ENCODE measurements at places on chromosomes 2 and 18.

GRCh38 chr2:72581560-72582181, 244.2 kb downstream of the EXOC6B start:
- no peak for DNase-seq

- DNase-seq = no peak
These were observed 84.2 kb upstream of the DNER start for GRCh38 chr2:229798446-229799155.

GRCh38 chr18:10524507-10525370, 1.1 kb upstream of the NAPG start:
- DNase-seq = peak; percentile 80

DNA sequence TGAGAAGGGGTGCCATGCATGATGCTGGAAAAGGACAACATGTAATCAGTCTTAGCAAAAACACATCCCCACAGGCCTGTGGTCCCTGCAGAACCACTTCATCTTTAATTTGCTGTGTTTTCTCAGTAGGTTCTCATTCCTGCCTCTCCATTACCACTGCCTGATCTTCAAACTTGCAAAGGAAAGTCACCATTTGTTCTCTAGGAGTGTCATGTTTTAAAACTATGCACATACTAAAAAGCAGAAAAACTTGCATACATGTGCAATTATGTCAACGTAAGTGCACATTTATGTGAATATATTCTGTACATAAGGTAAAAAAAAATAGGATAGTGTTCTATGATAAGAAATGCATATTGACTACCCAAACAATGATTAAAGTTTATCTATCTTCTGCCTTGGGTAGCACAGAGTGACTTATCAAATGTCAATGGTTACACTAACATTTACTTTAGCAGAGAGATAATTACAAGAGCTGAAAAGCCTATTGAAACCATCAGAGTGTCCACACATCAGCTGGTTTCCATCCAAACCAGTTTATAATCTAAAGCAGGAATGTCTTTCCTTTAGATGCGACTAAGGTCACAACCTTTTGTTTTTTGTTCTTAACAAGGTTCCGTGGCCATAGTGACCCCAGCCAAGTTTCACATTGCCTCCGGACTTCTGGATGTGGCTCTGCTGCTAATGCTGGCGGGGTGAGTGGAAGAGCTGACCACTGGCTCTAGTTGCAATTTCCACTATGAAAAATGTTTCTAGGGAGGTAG, 58.7 kb upstream of the RMDN2 start:
- DNase-seq = no peak

- no peak for DNase-seq
These were observed 20.8 kb downstream of the RASGRP3 start for GRCh38 chr2:33497221-33497650.

DNA sequence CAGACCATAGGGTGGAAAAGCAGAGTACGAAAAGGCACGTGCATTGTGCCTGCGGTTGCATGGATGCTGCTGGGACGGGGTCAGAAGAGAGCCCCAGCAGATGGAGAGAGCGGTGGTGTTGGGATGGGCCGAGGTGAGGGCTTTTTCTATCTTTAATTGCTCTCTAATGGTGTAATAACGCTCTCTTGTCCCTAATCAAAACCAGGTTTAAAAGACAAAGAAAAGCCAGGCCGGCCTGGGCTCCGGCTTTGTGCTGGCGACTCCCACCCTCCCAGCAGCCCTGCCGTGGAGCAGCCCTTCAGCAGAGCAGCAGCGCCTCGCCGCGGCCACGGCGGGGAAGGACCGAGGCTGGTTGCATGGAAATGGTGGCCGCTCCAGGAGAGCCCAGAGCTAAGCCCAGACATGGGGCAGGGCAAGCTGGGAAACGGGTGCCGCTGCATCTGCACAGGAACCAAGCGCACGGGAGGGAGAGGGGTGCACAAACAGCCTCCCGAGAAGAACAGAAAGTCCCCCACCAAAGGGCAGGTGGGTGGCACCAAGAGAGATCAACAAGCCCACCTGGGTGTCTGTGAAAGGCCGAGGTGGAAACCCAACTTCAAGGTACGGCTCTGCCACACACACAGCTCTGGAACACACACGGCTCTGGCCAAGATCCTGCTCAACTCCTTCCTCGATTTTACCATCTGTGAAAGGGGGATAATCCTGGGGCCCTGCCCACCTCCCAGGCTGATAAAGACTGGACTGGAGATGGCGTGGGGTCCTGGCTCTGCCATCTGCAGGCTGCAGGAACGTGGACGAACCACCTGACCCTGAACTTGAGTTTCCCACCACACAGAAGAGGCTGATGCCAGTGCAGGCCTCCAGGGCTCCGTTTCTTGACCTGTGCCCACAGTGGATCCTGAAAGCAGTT, 15.0 kb downstream of the HS1BP3 start:
- DNase-seq = peak; percentile 95

DNA sequence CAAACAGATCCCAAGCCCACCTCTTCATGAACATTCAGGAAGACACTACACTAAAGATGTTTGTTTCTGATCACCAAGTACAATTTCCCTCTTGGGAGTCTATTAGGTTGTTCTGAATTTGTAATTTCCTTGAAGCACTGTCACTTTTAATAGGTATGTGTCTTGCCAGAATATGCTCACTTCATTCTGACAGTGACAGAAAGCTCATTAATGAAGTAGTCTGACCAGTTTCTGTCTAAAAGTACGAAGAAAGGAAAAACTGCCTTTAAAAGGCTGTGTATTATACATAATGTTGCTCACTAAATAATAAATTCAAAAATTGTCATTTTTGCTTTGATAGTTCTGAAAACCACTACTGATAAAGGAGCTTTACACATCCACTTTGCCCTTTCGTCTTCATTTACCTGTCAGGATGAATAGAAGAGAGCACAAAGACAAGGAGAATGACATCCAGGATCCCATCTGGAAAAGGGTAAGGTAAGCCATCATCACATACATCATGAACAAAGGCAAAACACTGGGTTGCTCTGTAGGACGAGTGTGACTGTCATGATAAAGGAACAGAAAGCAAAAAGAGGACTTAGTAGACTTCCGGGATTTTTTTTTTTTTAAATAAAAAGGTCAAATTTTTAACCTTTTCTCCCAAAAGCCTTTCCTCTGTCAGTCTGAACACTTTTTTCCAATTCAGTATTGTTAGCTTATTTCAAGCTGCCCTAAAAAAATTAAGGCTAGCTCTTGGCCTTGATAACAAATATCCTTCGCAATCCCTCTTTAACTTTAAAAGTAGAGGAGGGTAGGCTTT, 103.4 kb downstream of the METTL8 start:
- DNase-seq = no peak

DNA sequence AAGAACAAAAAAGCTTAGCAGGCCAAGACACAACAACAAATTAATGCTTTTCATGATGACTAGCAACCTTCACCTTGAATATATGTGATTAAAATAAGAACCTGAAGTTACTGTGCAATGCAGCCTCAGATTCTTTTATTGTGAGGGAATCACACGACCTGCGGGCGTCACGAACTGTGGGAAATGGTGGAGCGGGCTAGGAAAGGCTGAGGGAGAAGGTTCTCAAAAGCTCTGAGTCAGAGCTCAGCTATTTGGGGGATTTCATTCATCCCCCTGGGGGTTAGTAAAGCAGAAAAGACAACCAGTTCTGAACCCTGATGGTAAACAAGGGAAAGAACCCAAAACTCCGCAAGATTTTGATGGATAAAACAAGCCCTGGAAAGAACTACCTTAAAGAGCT, 89.3 kb upstream of the NCKAP5 start:
- no peak for DNase-seq

DNA sequence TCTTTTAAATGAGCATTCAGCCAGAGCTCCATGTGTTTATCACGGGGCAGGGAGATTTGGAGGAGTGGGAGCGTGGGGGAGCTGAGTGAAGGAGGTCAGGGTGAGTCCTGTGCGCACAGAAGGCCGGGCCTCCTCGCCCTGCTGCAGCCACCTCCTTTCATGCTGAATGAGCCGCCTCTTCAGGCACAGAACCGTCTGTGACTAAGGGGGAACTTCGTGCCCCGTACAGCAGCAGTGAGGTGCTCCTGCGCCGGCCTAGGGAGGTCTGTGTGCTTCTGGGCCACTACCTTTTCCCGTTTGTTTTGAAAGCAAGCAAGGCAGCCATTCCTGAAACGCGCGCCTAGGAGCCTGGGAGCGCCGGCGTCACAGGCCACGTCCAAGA, 27.1 kb upstream of the ZNF516 start:
- no peak for DNase-seq

DNA sequence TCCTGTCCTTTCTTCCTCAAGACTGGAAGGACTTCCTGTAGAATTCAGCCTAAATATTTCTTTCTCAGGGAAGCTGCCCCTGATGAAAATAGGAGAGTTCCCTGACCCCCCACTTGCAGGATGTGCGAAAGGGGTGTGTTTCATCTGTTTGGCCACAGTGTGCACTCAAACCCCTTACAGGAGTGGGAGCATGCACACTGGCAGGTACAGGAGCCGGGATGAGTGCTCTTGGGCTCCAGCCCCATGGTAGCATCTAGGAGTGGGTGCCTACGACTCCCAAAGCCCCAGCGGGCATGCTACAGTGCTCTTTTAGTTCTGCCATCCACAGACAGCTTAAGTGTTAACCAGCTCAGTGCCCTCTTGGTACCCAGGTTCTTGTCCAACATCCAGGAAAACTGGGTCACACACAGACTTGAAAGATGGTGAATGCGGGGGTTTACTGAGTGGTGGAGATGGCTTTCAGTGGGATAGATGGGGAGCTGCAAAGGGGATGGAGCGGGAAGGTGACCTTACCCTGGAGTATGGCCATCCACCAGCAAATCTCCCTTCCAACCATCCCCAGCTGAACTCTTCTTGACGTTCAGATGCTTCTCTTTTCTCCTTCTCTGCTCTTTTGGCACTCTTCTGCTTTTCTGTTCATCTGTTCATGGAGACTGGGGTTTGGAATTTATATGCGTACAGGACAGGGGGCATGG, 295.0 kb upstream of the NCKAP5 start:
- no peak for DNase-seq

DNA sequence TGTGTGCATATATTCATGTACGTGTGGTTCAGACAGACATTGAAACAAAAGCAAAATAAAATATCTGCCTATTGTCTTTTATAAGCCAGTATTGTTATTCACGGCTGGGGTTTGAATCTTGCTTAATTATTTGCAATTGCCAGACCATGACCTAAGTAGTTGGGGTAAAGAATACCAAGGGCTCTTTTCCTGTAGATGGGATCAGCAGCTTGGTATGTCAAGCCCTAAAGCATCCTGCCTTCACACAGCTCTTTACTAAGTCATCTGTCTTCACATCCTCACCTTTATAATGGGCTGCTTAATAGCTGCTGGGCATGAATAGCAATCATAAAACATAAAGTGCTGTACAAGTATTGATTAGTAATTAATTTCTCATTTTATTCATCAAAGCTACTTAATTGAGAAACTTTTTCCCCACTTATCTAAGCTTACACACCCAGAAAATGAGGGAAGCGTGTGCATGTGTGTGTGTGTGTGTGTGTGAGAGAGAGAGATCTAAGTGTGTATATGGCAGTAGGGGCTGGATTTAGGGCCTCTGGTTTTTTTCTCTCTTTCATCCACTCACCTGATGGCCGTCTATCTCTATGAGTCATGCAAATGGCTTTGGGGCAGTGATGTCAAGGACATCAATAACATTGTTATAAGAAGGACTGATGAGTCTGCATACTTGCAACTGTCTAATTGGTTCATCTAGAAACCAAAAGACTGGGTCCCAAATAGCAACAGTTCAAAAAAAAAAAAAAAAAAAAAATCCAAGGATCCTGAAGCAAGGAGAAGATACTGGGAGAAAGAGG, 244.1 kb upstream of the TNP1 start:
- DNase-seq = no peak

DNA sequence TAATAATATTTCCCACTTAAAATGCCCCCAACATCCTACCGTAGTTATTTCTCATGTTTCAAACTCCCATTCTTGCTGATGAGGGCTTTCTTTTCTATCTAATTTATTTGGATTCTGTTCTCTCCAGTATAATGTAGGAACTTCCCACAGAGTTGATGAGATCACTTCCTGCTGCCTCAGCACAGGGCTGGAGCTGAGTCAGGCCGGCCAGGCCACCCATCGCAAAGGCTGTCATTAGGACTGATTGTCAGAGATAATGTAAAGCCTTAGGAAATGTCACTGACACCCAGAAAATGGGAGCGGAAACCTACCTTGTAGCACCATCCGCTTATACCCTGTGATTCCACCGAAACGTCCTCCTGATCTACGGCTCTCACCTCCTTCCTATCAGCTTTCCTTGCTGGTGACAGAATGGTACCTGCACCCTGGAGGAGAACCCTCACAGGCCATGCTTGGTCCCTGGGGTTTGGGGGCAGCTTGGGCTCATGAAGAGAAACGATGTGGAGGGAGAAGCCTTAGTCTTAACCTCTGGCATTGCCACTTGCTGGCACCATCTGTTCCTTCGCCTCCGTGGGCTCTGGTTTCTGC, 672.8 kb upstream of the ID2 start:
- no peak for DNase-seq

DNA sequence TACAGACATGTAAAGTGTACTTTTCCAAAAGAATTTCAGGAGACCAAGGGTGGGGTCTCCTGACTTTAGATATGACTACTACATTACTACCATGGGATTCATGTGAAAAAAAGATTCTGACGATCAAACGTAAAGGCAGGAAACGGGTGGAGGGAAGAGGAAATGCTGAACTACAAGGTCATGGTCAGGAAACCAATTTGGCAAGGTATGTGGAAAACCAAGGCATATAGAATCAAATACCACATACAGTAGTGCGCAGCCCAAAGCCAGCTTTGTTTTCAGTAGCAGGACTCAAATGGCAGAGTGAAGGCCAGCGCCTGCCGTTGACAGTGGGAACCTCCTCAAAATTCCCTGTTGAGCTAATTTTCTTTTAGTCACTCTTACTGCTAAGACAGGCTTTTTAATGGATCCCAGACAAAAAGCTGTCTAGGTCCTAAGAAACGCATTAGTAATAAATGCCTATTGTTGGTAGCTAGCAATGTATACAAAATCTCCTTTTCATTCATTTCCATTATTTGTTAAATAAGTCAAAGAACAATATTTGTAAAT, 57.6 kb upstream of the SERTAD2 start:
- no peak for DNase-seq

DNA sequence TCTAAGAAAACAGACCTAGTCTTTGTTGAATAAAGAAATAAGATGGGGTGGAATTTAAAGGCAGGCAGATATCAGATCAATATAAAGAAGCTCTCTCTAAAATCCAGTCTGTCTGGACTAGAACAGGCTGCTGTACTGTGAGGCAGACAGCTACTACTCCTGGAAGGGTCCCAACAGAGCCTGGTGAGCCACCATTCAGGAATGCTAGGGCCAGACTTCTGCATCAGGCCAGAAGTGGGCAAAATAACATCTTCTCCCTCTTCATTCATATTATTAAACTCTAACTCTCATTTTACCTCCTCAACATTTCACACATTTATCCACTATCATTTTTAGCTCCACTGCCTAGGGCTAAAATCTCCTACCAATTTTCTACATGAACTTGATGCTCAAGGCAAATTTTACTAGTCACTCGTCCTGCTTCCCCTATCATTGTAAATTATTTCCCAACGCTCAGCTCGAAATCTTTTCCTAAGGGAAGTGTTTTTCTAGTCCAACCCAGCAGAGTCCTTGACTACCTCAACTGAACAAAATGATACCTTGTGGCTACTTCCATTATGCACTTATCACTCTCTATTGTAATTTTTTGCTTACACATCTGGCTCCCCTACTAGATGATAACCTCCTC, 45.2 kb upstream of the GLS start:
- peak; percentile 75 for DNase-seq

Data from sigmoid colon (tissue), 7 donors.